DND-41 (cell line): ENCODE measurements at places on chromosomes 5 and 9.

DNA sequence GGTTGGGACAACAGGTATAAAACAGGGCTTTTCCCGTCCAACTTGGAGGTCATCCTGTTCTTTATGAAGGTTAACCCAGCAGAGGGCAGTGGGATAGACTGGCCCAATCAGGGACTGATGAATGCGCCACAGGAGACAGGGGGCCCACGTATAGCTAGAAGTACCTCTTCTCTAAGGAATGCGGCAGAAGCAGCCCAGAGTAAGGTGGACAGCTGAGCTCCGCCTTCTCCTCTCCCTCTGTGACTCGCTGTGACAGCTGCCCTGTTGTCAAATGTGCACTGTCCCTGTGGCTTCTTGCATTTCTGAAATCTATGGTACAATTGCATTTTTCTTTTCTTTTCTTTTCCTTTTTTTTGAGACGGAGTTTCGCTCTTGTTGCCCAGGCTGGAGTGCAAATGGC is 306.6 kb downstream of the FBXL7 start:
- DNase-seq: no peak

- no peak for DNase-seq
Observed at GRCh38 chr9:97866848-97867247, 13.8 kb downstream of the FOXE1 start.

- DNase-seq: no peak
Observed at GRCh38 chr5:60297658-60298057, 402.3 kb downstream of the DEPDC1B start.

GRCh38 chr9:136348691-136349090 is 14.9 kb downstream of the DNLZ start:
- DNase-seq: no peak

DNA sequence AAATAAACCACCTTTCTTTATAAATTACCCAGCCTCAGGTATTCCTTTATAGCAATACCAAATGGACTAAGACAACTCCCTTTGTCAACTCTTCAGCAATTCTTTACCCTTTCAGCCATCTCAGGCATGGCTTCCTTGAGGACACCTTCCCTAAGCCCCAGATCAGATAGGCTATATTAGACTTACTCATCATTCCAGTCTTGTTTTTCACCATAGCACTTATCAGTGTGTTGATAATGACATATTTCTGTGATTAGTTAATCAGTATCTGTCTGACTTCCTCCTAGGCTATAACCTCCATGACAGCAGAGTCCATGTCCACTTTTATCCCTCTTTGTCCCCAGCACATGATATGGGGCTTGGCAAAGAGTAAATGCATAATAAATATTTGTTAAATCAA is 238.1 kb downstream of the ACTL7B start:
- no peak for DNase-seq

DNA sequence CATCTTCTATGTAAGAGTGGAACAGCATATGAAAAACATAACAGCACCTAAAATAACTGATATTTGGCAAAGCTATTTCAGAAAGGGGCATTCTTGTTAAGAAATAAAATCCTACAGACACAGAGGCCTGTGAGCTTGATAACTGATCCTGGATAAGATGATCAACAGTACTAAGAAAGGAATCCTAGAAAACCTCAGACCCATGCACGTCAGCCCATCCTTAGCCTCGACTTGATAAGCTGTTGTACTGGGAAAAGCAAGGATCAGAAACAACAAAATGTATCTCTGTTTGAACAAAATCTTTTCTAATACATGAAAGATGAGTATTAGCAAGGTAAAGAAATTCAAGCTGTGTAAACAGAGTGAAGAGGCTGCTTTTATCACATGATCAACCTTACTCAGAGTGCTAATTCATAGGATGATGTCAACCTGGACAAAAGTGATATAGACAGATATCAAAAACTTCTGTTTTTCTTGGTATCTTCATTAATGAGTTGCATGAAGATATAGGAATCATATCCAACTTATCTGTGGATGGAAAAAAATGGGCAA is 15.2 kb downstream of the LIFR start:
- DNase-seq: no peak

DNA sequence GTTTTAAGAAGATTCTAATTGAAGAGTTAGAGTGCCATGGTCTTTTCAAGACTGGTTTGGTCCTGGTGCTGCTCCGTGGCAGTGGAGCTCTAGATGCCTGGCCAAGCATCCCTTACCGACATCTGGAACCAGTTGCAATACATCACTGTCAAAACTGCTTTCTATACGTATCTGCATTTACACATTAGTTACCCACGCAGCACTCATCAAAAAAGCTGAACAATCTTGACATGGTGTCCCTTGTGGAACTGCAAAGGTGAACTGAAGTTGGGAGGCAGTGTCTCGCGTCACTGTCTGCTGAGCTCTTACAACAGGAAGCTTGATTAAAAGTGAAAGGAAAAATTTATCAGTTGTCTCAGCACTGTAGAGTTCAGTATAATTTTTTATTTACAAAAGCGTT is 82.6 kb downstream of the PBX3 start:
- peak; percentile 54 for DNase-seq

- DNase-seq: no peak
Observed at GRCh38 chr9:96603305-96604003, 16.2 kb downstream of the CDC14B start.

GRCh38 chr5:40273936-40274335 is 405.8 kb upstream of the PTGER4 start:
- no peak for DNase-seq

- DNase-seq: no peak
Observed at GRCh38 chr5:1227667-1228066, 2.5 kb downstream of the SLC6A18 start.

DNA sequence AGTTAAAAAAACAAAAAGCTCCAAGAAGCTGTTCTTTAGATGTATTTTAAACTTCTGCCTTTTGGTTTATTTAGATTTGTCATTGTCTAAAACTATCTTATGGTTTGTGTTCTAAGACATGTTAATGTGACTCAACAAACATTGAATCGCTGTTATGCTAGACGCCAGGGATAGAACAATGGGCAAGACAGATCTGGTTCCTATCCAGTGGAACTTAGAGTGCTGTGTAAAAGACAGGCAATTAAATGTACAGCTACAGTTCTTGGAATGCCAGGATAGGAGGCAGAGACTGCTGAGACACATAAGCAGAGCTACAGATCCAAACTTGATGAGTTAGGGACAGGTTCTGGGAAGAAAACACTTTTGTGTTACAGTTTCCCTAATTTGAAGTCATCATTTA is 22.4 kb downstream of the LYRM7 start:
- no peak for DNase-seq

DNA sequence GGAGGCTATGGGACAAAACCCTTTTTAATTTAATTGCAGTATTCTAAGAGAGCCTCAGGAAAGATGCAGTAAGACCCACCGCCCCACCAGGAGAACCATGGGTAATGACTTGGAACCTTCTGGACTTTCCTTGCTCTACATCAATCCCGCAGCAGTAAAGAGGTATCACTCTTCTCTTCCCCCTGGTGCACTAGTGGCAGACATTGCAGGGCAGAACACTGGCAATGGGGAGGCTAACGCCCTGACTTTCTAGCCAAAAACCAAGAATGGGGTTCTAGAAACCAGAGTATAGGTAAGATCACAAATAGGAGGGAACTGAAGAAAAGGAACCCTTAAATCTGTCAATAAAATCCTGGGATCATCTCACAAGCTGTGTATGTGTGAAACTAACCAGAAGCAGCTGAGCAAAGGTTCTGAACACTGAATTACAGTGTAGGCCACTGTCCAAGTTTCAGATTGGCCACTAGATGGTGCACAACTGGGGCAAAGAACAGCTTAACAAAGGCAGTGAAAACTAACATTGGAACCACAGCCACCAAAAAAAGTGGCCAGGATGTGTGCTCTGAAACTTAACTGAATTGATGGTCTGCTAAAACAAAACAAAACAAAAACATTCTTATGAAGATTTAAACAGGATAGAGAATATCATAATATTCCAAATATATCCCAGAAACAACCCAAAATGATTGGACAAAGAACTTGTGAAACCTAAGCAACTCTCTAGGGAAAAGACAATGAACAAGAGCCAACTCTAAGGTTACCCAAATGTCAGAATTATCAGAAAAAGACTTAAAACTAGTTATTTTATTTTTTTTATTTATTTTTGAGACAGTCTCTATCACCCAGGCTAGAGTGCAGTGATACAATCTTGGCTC is 6.6 kb upstream of the FAM151B start:
- peak; percentile 37 for DNase-seq

DNA sequence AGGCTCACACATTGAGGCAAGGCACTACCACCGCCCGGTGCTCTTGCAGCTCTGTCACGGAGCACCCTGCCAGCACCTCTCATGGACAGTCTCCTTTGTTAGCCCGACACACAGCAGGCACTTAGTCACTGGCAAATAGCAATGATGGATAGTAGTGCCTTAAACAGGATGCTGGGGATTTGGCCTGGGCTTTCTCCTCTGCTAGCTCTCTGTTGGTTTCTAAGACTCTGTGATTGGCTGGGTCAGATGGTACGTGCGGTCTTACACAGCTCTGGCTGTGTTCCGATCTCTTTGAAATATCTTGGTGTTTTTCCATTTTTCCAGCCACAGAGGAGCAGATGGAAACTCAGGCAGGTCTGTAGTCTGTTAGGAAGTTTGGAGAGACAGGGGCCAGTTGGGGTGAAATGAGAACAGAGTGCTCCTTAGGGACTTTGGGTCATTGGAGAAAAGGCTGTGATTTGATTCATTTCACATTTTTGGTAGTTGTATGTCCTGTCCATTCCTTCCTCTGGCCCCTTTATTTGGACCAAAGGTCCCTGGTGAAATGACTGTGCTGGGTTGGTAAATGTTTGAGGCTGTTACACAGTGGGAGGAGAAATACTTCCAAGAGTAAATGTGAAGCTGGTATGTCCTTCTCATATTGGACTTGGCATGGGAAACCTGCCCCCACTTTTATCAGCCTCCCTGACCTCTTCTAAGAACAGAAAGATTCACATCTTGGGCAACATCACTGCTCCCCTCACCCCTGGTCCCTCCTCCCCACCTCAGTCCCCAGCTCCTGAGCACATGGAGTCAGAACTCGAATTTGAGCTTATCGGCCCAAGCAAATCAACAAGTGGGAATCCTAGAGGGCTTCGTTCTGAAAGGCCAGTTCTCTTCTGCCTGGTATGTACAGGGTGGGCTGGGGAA is 3.4 kb downstream of the SMIM3 start:
- DNase-seq: no peak

GRCh38 chr5:180367300-180367699 is 14.2 kb upstream of the GFPT2 start:
- no peak for DNase-seq

DNA sequence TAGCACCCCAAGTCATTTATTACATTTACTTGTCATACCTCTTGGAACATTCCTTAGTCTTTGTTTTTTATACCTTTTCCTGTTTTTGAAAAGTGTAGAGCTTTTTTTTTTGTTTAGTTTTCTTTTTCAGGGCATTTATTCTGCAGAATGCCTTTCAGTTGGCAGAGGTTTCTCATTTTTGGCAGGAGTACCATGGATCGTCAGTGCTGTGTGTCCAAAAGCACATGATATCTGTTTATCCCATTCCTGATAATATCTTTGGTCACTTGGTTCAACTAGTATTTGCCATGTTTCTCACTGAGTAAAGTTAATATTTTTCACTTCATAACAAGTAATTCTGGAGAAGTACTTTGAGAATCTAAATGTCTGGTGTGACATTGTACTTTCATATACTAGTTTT is 10.7 kb downstream of the OGN start:
- DNase-seq: no peak

DNA sequence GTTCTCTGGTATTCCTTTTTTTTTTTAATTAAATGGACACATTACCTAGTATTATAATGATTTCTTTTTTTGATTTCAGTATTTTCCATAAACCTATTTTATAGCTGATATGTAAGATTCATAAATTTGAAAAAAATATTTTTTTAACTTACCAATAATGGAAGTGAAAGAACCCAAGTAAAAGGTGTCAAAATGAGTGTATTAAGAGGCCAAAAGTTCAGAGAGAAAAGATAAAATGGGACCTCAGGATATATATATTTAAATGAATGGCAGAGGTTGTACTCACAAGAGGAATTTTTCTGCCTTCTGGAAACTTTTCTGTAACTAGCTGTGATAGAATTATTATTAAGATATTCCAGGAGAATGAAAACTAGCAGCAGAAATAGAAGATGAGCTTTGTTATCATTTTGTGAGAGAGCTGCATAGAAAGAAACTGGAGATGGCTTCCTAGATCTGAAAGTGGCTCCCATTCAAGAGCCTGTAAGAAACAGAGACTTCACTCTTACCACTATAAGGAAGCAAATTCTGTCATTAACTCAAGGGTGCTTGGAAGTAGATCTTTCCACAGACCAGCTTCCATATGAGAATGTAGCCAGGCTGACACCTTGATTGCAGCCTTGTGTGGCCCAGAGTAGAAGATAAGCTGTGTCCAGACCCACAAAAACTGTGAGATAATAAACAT is 91.7 kb downstream of the MRPS30 start:
- no peak for DNase-seq

GRCh38 chr5:80755626-80756025 is 100.8 kb upstream of the DHFR start:
- DNase-seq: peak; percentile 61

DNA sequence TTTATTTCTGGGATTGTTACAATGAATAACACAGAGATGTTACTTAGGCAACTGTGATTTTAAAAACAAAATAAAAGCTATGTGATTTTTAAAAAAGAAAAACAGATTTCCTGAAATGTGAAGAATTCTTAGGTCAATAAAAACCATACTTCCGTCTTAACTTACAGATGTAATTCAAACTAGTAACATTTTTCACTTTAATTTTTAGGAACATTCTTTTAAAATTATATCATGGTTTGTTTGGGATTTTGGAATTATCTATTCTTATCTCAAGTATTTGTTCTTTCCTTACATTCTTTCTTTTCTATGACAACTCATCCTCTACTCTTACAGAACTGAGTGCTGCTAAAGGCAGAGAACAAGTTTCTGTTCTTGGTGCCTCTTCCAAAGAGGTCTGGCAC is 159.5 kb downstream of the RAPGEF6 start:
- DNase-seq: no peak

GRCh38 chr5:138610918-138611677 is 35.9 kb upstream of the HSPA9 start:
- DNase-seq: no peak

DNA sequence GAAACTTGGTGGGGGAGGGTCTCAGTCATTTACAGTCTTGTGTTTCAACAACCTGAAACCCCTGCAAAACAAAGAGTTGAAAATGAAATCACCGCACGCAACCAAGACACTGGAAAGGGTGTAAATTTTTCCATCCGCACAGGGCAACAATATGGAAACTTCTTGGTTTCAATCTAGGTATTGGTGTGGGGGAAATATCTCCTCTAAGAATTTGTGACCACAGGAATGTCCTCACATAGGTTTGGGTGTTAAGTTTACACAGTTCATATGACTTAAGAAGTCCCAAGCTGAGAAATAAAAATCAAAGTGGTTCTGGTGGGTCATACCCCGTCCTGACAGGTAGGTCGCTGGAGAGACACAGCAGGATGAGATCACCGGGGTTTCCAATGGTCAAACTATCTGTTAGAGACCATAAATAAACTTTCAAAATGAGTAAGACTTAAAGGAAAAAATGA is 51.9 kb upstream of the PIP5K1B start:
- no peak for DNase-seq

GRCh38 chr5:88688984-88689667 is 193.9 kb downstream of the MEF2C start:
- no peak for DNase-seq
